ENCODE measurements at places on chromosomes 11 and 22.

GRCh38 chr11:82059505-82059904 lies 674.2 kb downstream of the FAM181B start:
- DNase-seq = no peak

DNA sequence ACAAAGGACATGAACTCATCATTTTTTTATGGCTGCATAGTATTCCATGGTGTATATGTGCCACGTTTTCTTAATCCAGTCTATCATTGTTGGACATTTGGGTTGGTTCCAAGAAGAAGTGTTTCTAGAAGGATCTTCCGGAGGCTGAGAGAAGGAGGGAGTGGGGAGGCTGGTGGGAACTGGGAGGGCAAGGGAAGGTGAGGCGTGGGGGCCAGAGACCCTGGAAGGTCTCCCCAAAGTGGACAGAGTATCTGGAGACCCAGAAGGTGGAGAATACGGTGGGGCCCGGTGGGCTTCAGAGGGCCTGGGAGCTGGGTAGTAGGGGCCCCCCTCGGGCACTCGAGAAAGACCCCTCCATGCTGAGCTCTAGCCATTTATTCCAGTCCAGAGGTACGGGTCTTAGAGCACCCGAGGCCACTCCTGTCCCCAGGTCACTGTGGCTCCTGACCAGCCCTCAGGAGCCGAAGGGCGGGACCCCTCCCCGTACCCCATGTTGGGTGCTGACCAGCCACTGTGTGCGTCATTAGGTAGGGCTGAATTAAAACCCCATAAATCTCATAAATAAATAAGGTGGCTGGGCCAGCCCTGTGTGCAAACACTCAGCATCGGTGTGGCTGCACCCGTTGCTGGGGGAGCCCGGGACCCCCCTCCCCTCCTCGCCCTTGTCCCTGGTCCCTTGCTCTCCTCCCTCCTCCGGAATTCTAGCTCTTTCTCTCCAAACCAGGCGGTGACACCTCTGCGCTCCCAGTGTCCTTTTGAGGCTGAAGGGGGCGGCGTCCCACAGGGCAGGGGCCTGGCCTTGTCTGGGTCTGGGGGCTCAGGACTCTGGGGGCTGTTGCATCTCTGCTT lies 38.8 kb upstream of the MUC5AC start:
- DNase-seq = peak; percentile 20

DNA sequence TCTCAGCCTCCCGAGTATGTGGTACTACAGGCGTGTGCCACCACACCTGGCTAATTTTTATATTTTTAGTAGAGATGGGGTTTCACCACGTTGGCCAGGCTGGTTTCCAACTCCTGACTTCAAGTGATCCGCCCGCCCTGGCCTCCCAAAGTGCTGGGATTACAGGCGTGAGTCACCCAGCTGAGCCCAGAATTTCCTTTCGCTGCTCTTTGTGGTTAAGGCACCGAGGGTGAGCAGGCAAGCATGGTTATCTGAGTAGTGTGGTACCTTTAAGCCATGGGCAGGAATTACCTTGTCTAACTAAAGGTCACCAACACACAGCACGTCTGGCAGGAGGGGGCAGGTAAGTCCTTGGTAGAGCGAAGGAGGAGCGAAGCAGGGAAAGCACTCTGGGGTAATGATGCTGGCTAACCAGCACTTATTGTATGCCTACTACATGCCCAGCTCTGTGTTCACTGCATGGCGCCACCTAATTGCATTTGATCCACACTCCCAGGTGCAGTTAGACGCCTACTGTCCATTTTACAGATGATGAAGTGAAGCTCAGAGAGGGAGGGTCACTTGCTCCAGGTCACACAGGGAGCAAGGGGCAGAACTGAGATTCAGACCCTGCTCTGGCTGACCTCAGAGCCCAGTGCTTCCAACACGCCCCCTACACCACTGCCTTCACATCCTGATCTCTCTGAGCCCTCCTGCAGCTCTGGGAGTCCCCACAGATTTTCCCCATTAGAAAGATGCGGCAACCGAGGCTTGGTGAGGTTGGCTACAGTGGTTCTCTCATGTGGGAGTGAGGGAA lies 45.7 kb downstream of the TRIOBP start:
- DNase-seq = no peak

DNA sequence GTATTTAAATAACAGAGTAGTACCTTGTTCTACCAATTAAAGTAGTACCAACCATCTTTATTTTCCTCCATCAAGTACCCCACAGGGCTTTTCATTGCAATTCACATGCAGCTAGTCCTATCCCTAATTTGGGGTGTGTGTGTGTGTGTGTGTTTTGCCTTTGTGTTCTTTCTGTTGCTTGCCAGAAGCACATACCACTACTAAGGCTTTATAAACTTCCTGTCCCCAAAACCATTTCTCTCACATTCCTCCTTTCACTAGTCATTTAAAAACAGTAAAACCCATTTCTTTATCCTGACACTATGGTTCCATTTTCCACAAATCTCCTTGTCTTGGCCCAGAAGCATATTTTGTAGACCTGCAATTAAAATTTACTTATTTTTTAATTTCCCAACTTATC lies 54.6 kb downstream of the SLC36A4 start:
- no peak for DNase-seq

DNA sequence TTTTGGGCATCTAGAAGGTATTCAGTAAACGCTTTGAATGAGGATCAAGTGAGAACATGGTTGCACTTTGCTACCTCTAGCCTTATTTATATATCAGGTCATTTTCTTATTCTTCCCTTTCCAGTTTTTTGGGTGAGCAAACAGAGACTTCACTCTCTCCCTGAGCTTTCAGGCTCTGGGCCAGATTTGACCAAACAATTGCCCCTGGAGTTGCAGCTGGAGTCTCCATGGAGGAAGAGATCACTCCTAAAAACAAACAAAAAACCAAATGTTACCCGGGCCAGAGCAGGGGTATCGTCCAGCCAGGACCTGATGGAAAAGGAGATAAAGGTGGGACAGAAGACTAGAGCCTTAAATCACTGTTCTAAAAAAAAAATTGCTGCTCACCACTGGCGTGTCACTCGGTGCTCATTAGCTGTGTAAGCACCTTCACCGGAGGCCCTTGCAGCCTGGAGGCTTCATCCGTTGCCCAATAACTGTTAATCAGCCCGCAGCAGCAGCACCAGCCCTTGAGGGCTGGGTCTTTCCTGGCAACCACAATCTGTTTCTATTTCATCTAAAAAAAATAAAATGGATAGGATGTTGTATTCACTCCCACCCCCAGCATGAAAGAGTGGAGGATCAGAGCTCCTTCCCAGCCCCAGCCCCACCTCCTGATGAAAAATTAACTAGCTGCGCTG lies 125.0 kb downstream of the PKNOX2 start:
- DNase-seq = no peak

GRCh38 chr22:40199852-40200251 lies 22.1 kb downstream of the TNRC6B start:
- no peak for DNase-seq

Data from activated CD4-positive, CD25-positive, alpha-beta regulatory T cell treated with anti-CD3 and anti-CD28 coated beads, Interleukin-2, amount 50 U/mL, for 72 hours (primary cell).